ENCODE measurements at places on chromosomes 2 and 18.

DNA sequence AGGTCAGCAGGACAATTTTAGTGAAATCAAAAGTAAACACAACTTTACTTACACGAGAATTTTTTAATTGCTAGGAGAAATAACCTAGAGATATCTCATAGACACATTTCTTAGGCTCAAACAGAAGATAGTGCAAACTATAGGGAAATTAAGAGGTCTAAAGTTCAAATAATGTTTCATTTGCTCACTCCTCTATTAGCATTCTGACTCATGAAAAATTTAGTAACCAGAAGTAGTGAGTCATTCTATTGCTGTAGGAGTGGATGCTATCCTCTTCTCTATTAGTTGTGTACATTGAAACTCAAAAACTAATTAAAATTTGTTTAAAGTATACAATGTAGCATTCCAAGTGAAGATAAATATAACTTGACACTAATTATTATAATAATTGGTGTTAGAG, 908.3 kb upstream of the TMEFF2 start:
- DNase-seq, result no peak

GRCh38 chr2:17733599-17733998, 20.0 kb downstream of the SMC6 start:
- DNase-seq, result no peak

DNA sequence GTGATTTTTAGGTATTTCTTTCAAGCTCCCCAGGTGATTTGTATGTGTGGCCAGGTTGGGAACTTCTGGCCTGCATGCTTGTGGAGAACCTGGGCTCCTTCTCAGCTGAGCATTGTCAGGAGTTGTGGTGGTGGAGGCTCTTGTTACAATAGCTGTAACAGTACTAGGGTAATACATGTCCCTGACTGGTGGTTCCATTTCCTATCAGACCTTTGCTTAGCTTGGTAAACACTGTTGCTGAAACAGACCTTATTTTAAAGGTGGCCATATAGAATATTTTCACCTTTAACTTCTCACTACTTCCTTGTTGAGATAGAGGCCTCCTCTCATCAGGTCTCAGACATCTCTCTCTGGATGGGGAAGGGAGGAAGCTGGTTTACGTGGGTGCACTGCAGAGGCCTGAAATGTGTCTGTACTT, 79.2 kb downstream of the SETBP1 start:
- DNase-seq, result no peak

GRCh38 chr2:207469943-207470729, 59.6 kb upstream of the CREB1 start:
- DNase-seq, result peak; percentile 23

GRCh38 chr2:172415865-172416183, 11.6 kb upstream of the ITGA6 start:
- DNase-seq, result no peak

DNA sequence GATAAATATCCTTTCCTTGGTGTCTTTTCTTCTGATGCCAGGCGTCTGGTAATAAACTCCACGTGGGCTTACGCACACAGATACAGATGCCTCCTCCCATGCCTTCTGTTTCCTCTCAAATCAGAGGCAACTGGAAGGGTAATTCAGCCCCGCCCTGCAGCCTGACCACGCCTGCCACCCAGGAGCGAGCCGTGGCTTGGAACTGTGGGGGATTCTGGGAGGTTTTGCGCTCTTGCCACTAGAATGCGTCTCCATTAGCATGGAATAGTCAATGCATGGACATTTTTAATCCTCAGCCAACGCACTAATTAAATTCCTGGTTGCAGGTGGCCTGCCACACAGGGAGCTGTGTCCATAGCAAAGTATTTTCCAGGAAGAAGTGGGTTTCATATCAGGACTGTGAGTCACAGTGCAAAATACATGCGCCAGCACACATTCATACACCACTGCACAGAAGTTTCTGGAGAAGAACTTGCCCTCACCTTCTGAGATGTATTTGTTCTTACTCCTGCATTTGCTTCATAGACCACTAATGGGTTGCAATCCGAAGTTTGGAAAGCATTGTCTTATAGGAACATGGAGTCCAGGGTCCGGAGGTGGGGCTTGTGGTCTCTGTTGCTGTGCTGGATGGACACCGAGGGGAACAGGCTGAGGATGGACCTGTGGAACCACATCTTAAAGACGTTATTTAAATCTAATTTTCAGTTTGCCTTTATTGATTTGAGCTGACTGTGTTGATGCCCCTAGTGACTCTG, 151.4 kb downstream of the LDLRAD4 start:
- peak; percentile 34 for DNase-seq

- no peak for DNase-seq
Observed at GRCh38 chr2:159557437-159558034, 58.8 kb downstream of the BAZ2B start.

GRCh38 chr2:21231985-21232384, 108.2 kb downstream of the TDRD15 start:
- no peak for DNase-seq

GRCh38 chr2:15421753-15422152, 139.4 kb downstream of the NBAS start:
- DNase-seq, result no peak

DNA sequence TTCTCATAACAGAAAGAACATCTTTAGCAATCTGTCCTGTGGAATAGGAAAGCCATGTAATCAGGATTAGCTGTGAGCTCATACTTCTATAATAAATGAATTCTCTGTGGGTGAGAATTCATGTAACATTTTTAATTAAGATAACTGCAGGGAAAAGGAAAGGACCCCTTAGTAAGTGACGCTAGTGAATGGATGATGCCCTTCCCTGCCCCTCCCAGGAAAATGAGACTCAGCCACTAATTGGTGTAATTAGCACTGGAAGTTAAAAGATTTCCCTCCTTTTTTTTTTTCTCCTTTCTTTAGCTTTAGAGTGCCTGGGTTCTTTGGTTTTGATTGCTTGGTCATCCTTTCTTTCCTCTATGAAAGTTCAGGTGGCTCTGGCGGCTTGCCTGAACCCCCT, 90.3 kb downstream of the VWA3B start:
- DNase-seq, result no peak

DNA sequence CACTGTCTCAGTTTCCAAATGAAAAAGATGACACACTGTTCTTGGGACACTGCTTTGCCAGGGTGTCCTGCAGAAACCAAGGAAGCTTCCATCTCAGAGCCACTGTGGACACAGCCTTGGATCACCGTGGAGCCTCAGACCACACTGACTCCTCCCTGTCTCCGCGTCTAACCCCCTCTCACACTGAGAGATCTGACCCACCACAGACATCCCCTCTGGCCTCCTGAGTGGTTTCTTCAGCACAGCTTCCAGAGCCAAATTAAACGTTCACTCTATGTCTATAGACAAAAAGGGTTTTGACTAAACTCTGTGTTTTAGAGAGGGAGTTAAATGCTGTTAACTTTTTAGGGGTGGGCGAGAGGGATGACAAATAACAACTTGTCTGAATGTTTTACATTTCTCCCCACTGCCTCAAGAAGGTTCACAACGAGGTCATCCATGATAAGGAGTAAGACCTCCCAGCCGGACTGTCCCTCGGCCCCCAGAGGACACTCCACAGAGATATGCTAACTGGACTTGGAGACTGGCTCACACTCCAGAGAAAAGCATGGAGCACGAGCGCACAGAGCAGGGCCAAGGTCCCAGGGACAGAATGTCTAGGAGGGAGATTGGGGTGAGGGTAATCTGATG, 113.4 kb upstream of the PKDCC start:
- DNase-seq, result no peak

- DNase-seq, result no peak
Observed at GRCh38 chr2:237171881-237172280, 86.2 kb downstream of the COPS8 start.

DNA sequence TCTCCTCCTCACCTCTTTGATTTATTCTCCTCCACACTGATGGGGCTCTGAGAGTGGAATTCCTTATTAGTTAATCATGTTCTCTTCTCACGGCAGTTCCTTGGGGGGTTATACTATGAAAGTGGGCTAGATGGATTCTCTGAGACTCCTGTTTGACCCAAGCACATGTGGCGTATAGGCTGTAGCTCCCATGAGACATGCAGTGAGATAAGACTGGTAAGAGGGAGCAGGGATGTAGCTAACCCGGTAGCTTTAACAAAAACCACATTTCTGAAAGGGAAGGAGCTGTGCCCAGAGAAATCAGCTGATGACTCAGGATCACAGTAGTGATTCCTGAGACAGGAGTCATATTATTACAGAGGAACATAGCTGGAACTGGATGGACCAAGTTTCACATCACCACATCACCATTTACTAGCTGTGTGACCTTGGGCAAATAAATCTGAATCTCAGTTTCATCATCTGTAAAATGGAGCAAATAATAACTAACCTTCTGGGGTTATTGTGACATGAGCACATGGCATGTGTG, 82.9 kb downstream of the CRIM1 start:
- DNase-seq, result no peak

GRCh38 chr2:60105906-60106305, 447.5 kb downstream of the BCL11A start:
- DNase-seq, result peak; percentile 4

DNA sequence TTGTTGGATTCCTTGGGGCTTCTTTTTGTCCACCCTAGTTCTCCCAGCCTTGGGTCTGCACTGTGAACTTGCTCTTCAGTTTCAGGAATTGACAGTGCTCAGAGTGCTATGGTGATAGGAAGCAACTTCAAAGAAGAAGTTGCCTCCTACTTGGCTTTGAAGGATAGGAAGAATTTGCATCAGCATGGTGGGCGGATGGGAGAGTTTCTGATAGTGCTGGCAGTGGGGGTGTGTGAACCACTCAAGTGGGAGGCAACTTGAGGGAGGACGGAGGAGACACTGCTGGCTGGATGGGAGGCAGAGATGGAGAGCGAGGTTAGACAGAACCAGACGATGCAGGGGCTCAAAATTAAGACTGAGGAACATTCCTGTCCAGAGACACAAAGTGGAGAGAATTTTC, 164.4 kb upstream of the SKOR2 start:
- DNase-seq, result no peak

DNA sequence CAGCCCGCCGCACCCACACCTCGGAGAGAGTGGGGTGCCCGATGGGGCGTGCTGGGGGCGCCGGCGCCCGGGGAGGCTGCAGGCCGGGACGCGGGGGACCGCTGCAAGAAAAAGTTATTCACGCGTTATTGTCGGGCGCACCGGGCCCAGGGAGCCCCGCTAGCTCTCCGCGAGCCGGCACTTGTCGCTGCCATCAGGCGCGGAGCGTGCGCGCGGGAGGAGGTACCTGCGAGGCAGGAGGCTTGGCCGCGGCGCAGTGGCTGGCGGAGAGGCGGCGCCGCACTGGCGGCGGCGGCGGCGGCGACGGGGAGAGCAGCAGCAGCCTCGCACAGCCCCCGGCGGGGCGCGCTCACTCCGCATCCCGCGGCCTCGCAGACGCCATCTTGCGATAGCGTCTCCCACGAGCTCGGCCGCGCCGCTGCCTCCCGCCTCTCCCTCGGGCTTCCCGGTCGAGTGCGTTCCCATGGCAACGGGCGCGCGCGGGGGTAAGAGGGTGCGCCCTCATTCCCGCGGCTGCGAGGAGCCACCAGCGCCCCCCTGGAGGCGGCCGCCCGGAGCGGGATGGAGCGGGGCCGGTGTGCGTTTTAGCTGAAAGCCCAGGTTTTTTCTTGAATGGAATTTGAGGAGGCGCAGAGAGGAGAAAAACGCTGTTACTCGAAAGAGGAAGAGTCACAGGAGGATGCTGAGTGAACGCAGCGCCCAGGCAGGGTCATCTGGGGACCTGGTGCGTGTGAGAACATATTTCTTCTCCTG, at the start of gene CHN1:
Gene CHN1 (minus strand): TSS at position 402 of the 753 bp plus-strand sequence. CDS start 469 bp downstream, outside the sequence.
- DNase-seq, result peak; percentile 95

- DNase-seq, result no peak
Observed at GRCh38 chr18:6782861-6783260, 53.3 kb downstream of the ARHGAP28 start.

DNA sequence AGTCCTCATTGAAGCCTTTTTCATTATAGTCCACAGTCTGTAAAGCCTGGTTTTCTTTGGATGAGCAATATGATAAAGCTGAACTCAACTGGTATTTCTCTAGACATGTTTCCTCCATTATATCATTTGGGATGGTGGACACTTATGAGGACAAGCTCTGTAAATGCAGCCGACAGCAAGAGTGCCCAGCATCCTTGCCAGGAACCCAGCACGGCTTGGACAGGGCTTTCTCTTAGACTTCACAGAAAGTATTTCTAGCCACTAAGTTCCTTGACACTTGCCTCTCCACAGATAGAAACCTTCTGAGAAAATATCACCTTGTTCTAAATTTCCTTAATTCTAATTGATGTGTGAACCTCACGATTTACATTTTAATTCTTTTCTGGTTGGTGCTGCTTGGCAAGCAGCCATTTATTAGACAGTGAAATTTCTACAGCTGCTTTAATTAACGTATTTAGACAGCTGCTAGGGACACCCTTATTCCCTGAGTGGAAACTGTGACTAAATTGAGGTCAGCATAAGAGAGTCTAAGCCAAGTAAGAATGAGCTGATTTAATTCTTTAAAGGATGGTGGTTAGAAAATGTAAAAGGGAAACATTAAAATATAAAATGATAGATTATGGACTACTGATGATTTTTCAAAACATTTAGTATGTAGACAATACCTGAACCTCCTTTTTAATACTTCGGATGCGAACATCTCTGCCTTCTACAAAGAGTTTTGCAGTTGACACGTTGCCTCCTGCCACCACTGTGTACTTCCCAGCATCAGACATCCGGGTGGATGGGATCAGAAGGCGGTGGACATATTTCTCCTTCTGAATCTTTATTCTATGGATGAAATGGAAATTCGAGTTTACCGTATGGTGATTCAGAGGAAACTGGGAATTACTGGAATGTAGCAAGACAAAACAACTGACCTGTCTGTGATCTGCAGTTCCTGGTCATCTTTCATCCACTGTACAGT, 39.8 kb downstream of the TTN start:
- DNase-seq, result peak; percentile 76

DNA sequence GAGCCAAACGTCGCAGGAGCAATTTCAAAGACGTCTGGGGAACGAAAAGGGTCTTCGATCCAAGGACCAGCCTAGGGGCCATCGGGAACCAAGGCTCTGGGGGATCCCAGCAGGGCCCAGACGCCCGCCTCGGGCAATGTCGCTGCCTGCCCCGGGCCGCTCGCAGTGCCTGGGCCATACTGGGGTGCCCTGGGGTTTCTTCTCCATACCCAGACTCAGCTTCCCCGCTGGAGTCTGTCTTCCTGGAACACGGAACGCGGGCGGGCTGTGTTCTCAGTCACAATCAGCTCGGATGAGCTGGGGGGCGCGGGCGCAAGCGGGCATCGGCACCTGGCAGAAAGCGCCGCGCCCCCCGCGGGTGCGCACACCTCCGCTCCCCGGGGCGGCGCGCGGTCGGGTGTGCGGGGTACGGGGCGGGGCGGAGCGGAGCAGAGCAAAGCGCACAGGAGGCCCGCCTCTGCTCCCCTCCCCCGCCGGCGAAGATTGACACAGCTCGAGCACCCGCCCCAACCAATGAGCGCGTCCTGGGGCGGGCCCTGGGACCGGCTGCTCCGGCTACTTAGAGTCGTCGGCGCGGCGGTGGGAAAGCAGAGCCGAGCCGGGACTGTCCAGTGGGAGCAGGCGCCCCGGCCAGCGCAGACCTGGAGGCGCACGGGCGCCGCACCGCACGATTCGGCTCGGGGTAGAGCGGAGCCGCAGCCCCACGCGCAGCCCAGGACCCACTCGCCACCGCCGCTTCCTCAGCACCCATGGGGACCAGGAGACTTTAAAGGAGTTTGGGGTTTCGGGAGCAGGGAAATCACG, at the start of gene LRATD1:
Gene LRATD1 (plus strand): TSS at position 585 of the 804 bp plus-strand sequence. CDS start 1,263 bp downstream, outside the sequence.
- peak; percentile 90 for DNase-seq

- DNase-seq, result no peak
Observed at GRCh38 chr2:1446301-1446700, 33.0 kb downstream of the TPO start.
